ENCODE measurements at places on chromosomes 4 and X.

DNA sequence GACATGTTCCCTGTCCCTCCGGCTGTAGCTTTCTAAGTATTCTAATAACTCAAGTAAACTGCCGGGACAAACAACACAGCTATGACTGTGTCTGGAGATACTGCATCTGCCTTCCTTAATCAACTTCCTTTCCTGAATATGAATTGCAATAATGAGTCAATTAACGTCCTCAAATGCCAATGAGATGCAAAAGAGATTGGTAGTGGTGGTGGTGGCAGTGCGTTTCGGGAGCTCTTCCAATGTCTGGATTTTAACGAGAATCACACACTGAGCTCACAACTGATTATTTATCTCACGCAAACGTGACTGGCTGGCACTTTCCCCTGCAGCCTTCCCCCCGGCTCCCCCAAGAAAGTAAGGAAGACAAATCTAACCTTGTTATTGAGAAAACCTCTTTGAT is 226.1 kb upstream of the GK2 start:
- DNase-seq, result no peak

GRCh38 chrX:32141841-32142240 is 1069.5 kb downstream of the DMD start:
- DNase-seq, result no peak

GRCh38 chrX:74535408-74536151 is 78.8 kb downstream of the RLIM start:
- DNase-seq, result peak; percentile 62

DNA sequence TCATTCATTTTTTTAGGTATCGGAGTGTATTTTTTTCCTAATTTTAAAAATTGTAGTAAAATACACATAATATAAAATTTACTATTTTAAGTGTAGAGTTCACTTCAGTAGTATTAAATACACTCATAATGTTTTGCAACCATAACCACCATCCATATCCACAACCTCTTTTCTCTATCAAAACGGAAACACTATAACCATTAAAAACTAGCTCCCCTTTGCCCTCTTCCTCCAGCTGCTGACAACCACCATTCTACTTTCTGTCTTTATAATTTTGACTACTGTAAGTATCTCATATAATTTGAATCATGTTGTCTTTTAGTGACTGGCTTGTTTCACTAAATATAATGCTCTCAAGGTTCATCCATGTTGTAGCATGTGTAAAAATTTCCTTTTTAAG is 205.4 kb upstream of the CXorf51B start:
- DNase-seq, result no peak

DNA sequence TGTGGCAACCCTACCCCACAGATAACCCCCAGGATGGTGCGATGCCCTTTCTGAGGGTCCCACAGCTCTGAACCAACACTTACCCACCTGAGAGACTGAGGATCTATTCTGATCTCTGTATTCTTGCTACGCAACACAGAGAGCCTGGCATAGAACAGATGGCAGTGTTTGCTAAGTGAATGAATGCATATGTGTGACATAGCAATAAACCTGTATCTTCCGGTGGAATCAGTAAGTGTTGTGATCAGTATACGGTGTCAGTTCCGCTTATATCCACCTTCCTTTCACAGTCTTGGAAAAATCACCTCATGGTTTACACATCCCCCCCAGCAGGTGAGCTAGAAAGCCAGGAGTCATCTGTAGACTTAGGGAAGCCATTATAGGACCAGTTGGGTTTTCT is 5.9 kb upstream of the HSD17B10 start:
- peak; percentile 38 for DNase-seq

GRCh38 chr4:15063341-15063740 is 61.1 kb downstream of the CPEB2 start:
- peak; percentile 63 for DNase-seq

DNA sequence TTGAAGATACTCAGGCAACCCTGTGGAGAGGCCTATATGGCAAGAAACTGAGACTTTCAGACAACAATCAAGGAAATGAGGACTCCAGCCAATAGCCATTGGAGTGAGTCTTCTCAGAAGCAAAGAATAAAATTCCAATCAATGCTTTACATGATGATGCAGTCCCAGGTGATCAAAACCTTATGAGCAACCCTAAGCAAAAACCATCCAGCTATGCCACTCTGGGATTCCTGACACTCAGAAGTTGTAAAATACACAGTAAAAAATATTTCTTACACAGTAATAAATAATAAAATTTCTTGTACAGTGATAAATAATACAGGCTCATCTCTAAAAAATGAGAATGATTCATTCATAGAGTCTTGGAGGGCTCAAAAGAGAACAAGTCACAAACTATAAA is 150.6 kb downstream of the IL15 start:
- no peak for DNase-seq

- no peak for DNase-seq
These were observed 657.7 kb downstream of the PDHA2 start for GRCh38 chr4:96497621-96498020.

DNA sequence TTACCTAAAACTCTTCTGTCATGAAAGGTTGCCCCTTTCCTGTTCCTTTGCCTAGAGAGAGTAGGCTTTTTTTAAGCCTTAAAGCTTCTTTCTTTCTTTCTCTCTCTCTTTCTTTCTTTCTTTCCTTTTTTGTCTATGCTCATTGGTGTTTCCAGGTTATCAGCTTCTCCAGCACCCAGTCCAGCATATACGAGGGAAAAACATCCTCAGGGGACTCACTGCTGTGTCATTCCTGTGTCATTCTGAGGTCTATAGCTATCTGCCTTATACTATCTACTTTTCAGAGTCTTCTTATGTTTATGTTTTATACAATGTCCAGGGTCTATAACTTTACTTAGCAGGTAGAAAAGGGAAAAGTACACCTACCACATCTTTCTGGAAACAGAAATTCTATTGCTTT is 10.5 kb upstream of the USP27X start:
- no peak for DNase-seq

- DNase-seq, result peak; percentile 63
These were observed 1461.7 kb downstream of the ADGRL3 start for GRCh38 chr4:62661821-62662220.

DNA sequence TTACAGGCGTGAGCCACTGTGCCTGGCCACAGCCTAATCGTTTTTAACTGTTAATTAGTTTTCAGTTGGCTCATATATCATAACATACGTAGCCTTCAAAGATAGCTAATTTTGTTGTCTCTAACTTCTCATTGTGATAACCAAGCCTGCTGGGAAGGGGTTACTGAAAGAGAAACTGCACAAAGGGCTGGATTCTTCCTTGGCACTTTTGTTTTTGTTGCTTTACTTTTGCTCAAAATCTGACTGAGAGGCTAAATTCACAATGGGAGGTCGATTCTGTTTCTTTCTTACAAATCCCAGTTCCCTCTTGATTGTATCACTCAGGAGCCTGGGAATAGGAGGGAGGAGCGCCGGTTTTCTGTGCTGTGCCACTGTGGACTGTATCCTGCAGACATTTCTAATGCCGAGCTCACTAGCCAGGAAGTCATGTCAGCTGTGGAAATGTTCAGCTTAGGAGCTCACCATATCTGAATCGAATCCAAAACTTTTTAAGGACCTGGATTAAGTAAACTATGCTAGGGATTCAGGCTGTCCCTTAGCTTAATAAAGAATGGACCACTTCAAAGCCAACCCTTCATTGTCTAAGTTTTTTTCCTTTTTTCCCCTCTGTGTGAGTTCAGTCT is 120.5 kb upstream of the FAT1 start:
- no peak for DNase-seq

- no peak for DNase-seq
These were observed 553.2 kb upstream of the FAT1 start for GRCh38 chr4:187276736-187277408.

GRCh38 chr4:176791591-176792325 is 964 bp downstream of the VEGFC start:
- peak; percentile 2 for DNase-seq

DNA sequence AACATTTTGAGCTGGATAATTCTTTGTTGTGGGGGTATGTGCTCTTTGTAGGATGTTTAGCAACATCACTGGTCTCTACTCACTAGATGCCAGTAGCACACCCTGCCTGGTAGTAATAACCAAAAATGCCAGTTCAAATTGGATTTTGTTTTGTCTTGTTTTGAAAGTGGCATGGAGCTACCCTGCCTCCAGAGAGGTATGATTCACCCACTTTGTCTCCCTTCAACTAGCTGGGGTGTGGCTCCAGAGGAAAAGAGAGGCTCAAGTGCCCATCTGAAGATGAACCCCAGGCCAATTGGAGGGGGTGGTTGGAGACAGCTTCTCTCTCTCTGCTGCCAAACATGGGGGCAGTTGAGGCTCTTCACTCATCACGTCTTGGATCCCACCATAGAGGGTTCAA is 34.5 kb downstream of the NIPAL1 start:
- no peak for DNase-seq

DNA sequence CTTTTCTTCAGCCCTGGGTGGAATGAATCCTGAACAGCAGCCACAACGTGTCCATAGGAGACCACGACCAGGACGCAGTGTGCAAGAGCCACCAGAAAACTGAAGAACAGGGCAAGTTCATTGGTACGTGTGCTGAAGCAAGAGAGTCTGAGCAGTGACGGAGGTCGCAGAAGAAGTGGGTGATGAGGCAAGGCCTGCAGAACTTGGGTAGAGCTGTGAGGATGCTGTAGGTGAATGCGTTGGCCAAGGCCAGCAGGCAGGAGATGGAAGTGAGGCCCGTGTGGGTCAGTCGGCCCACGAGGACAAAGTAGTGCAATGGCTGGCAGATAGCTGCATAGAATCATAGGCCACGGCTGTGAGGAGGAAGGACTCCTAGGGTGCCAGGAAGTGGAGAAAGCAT is 5.6 kb upstream of the CTAG2 start:
- no peak for DNase-seq

GRCh38 chrX:2784026-2784425 is 32.2 kb downstream of the XG start:
- no peak for DNase-seq

- no peak for DNase-seq
These were observed 1.9 kb downstream of the MYL5 start for GRCh38 chr4:675980-676870.

DNA sequence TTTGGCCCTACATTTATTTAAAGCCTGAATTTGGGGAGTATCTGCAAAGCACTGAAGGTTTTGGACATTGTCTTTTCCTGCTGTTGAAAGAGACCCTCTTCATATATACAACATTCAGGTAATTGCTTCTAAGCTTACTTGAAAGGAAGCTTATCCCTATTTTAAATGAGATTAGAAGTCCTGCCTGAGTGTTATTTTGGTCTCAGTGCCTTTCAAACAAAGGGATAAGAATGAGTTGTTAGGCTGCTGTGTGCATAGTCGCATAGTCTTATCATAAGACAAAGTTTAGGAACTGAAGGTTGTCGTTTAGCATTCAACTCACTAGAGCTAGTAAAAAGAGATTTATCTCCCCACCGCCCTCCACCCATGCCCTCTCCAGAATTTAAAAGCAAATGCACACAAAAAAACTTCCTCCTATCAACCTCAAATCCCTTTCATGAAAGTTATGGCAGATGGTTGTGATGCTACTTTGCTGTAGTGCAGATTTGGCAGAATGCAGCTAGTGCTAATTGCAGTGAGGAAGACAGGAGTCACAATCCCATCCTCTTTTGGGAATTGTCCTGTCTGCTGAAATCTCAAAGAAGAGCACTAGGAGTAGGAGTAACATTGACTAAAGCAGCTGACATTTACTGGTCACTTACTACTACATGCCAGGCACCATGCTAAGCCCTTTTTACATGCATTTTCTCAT is 5.8 kb downstream of the HERC3 start:
- DNase-seq, result no peak

DNA sequence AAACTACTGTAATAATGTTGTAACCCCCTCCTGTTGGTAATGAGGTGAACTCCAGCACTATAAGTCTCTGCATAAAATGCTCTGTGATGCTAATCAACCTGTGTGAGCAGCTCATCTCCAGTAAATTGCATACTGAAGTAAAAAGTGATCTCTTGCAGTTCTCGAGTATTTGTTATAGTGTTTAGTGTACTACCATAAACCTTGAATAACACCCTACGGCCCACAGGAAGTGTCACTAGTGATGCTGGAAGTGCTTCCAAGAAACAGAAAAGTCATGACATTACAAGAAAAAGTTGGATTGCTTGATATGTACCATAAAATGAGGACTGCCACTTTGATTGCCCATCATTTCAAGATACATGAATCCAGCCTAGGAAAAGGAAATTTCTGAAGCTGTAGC is 39.0 kb downstream of the IL15 start:
- no peak for DNase-seq

DNA sequence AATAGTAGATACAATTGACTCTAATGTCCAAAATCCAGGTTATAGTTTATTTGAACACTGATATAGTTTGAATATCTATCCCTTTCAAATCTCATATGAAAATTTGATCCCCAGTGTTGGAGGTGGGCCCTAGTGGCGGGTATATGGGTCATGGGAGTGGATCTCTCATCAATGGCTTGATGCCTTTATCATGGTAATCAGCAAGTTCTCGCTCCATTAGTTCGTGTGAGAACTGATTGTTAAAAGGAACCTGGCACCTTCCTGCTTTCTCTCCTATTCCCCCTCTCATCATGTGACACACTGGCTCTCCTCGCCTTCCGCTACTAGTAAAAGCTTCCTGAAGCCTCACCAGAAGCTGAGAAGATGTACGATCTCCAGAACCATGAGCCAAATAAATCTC is 70.1 kb downstream of the UNC5C start:
- DNase-seq, result no peak

DNA sequence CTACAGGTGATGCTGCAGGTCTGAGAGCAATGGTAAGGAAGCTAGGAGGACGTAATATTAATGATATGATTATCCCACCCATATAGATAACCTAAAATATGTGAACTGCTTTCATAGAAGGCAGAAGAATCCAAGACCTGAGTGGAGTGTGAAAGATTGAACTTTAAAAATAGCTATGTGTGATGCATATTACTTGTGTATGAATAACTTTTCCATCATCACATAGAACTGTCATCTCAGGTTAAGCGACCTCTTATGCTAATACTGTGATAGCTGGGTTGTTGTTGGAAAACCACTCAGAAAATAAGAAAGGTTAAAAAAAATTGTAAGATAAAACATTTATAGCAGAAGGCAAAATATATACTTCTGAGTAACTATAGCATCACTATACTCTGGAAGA is 90.3 kb downstream of the SLC4A4 start:
- no peak for DNase-seq

GRCh38 chrX:123486297-123486696 is 246.6 kb downstream of the THOC2 start:
- no peak for DNase-seq

Data from NCI-H146 (cell line).